ENCODE measurements at places on chromosomes 5 and 9. TPM values are rescaled to one million over a fixed set of nuclear protein-coding genes. Genes with fewer than 3 reads are reported as not detected.

DNA sequence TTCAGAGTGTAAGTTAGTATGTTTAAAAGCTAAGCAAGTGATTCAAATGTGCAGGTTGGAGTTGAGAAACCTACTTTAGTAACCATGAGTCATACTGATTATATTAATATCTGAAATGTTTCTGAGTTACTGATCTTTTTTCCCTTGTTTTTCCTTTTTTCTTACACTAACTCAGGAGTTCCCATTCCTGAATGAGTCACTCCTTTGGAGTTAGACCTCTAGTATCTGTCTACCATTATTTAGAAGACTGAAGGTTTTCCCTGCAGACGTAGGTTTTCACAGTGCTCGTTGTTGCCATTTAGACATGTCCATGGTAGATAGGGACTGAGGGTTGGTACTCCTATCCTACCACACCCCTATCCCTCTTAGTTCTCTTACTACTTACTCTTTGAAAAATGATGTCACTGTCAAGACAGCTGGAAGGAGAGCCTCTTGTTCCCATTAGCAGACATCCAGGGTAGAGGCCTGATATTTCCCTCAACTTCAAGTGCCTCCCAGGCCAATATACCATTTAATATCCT lies 20.2 kb downstream of the OCLN start:
- no peaks in the 10 kb centered on the region for H3K4me1 ChIP-seq
- H3K27ac ChIP-seq = no peak overlapping the region
- no peaks in the 10 kb centered on the region for H3K27me3 ChIP-seq

Gene OXCT1
- 20.9 TPM for total RNA-seq

- no peak overlapping the region for H3K27ac ChIP-seq
- H3K27me3 ChIP-seq = no peaks in the 10 kb centered on the region
- DNase-seq = no peak
- H3K4me3 ChIP-seq = no peak overlapping the region
- H3K4me1 ChIP-seq = peaks cover 10% of the 10 kb centered on the region
- H3K36me3 ChIP-seq = no peaks in the 10 kb centered on the region
Measured at GRCh38 chr5:135916638-135917263, 21.1 kb upstream of the IL9 start.

DNA sequence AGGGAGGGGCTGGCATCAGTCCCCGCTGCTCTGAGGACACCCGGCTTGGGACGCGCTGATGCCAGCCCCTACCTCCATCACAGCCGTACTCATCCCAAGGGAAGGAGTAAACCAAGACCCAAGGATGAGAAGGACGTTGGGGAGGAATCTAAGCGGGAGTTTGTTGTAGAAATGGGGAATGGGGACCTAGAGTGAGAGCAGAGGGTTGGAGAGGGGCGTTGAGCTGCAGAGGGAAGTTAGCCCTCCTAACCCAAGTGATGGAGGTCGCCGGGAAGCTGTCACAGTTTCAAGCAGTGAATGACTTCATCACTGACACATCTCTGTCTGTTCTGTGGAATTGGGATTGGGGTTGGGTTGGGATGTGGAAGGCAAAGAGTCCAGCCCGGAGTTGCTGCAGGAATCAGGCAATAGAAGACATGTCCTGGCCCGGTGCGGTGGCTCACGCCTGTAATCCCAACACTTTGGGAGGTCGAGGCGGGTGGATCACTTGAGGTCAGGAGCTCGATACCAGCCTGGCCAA lies 759 bp upstream of the SUSD1 start:
- DNase-seq = no peak
- H3K36me3 ChIP-seq = no peaks in the 10 kb centered on the region
- no peak overlapping the region for H3K27ac ChIP-seq
- H3K4me3 ChIP-seq = no peak overlapping the region

DNA sequence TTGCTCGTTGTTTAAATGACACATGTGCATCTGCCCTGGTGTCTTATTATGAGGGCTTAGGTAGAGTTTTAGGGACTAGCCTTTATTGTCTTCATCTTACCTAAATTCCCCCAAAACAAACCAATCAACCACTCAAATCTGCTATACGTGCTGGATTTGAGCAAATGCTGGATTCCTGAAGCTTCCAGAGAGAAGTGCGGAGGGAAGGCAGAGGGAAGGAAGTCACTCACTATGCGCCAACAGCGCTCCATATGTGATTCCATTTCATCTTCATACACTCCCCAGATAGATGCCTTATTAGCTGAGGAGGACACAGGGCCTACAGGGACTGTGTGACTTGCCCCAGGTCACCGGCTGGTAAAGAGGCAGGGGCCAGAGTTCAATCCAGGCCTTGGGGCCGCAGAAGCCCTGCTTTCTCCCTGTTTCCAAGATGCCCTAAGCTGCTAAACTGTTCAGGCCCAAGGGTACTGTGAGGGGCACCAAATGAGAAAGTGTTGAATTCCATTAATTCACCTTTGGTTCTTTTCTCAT lies 63.5 kb downstream of the OTULIN start:
- no peak for DNase-seq
- no peaks in the 10 kb centered on the region for H3K36me3 ChIP-seq
- no peak overlapping the region for H3K27ac ChIP-seq
- no peak overlapping the region for H3K4me3 ChIP-seq

Gene LIFR
- 0.16 TPM for total RNA-seq

DNA sequence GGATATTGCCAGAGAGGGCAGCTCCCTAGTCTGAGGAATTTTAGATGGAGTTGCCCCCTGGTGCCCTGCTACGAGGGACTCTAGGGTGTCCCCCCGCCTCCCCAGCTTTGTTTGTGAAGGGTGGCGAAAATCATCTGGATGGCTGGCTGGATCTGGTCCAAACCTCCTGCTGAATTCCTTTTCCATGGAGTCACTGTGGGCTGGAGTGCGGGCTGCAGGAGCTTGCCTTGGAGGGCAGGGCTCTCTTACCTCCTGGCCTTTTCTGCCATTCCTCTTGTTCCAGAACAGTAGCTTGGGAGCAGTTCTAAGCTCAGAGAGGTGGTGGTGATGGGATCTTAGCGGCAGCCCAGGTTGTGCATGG lies 2.1 kb downstream of the SYNPO start:
- H3K27me3 ChIP-seq = no peaks in the 10 kb centered on the region
- no peak for DNase-seq
- no peak overlapping the region for H3K4me3 ChIP-seq
- H3K27ac ChIP-seq = no peak overlapping the region
- H3K36me3 ChIP-seq = no peaks in the 10 kb centered on the region
- H3K4me1 ChIP-seq = no peaks in the 10 kb centered on the region

Gene PDGFRB
- not detected for total RNA-seq

Gene GABRB2
- total RNA-seq = not detected

Gene SLC34A1
- 0.20 TPM for total RNA-seq

- H3K36me3 ChIP-seq = no peaks in the 10 kb centered on the region
- peak overlapping the region; percentile 67 for H3K27ac ChIP-seq
- H3K4me1 ChIP-seq = peaks cover 34% of the 10 kb centered on the region
- DNase-seq = peak; percentile 78
- peak overlapping the region; percentile 15 for H3K4me3 ChIP-seq
Measured at GRCh38 chr9:70563431-70564204, 149.2 kb upstream of the KLF9 start.

Gene GM2A
- 29.3 TPM for total RNA-seq

DNA sequence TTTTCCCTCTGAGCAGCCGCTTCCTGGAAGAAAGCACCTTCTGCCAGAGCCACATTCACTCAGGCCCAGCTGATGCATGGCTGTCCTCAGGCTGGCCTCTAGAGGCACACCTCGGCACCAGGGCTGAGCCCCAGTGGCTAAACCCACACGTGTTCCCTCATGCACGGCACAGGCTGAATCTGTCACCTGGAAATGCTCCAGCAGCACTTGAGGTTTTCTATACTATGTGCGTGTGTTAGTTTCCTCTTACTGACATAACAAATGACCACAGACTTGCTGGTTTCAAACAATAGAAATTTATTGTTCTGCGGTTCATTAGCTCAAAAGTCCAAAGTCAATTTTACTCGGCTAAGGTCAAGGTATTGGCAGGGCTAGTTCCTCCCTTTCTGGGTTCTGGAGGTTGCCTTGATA lies 141.4 kb downstream of the LRRC70 start:
- DNase-seq = no peak
- H3K4me3 ChIP-seq = no peak overlapping the region
- no peaks in the 10 kb centered on the region for H3K4me1 ChIP-seq
- no peak overlapping the region for H3K27ac ChIP-seq

Gene PKN3
- total RNA-seq = 2.0 TPM

- peaks cover 87% of the 10 kb centered on the region for H3K4me1 ChIP-seq
- DNase-seq = no peak
- H3K36me3 ChIP-seq = peaks cover 3% of the 10 kb centered on the region
- H3K27me3 ChIP-seq = no peaks in the 10 kb centered on the region
- H3K4me3 ChIP-seq = peak overlapping the region; percentile 20
Measured at GRCh38 chr5:134097211-134097749, 17.2 kb upstream of the TCF7 start.

Gene CTXN3
- not detected for total RNA-seq

- H3K36me3 ChIP-seq = no peaks in the 10 kb centered on the region
- no peaks in the 10 kb centered on the region for H3K27me3 ChIP-seq
- H3K4me1 ChIP-seq = no peaks in the 10 kb centered on the region
- H3K27ac ChIP-seq = no peak overlapping the region
- H3K4me3 ChIP-seq = no peak overlapping the region
Measured at GRCh38 chr5:174287761-174288160, 242.3 kb downstream of the NSG2 start.

GRCh38 chr9:76298521-76299144 lies 95.6 kb downstream of the RFK start:
- H3K36me3 ChIP-seq = no peaks in the 10 kb centered on the region
- H3K4me3 ChIP-seq = no peak overlapping the region
- DNase-seq = no peak
- H3K27ac ChIP-seq = no peak overlapping the region
- H3K27me3 ChIP-seq = no peaks in the 10 kb centered on the region

Gene CCL28
- 23.2 TPM for total RNA-seq

Gene CDH18
- total RNA-seq = not detected

Gene NADK2
- total RNA-seq = 17.1 TPM

GRCh38 chr5:57753446-57753845 lies 270.8 kb upstream of the ACTBL2 start:
- no peaks in the 10 kb centered on the region for H3K27me3 ChIP-seq
- no peak overlapping the region for H3K4me3 ChIP-seq
- no peaks in the 10 kb centered on the region for H3K4me1 ChIP-seq
- no peaks in the 10 kb centered on the region for H3K36me3 ChIP-seq
- DNase-seq = no peak

- no peak overlapping the region for H3K27ac ChIP-seq
- H3K4me3 ChIP-seq = no peak overlapping the region
- H3K36me3 ChIP-seq = no peaks in the 10 kb centered on the region
- DNase-seq = no peak
Measured at GRCh38 chr5:31157720-31158119, 35.8 kb upstream of the CDH6 start.

DNA sequence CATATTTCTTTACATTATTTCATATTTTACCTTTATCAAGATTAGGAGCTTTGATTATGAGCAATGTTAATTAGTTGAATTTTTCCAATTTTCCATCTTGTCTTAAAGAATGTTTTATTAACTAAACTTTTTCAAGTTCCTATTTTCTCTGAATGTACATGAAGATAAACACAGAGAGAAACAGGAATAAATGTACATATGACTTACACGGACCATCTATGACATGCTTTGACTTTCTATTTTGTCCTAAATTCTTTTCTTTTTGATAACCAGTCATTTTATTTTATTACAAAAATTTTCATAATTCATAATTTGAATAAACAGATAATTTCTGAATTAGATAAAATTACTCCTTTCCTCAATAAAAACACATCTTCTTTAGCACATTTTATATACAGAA lies 1038.8 kb upstream of the ARRDC3 start:
- no peak overlapping the region for H3K4me3 ChIP-seq
- no peaks in the 10 kb centered on the region for H3K27me3 ChIP-seq
- no peaks in the 10 kb centered on the region for H3K36me3 ChIP-seq
- no peaks in the 10 kb centered on the region for H3K4me1 ChIP-seq

- H3K27ac ChIP-seq = no peak overlapping the region
- no peaks in the 10 kb centered on the region for H3K36me3 ChIP-seq
- no peak overlapping the region for H3K4me3 ChIP-seq
Measured at GRCh38 chr5:36599986-36600779, 6.2 kb upstream of the SLC1A3 start.

- no peak for DNase-seq
- H3K4me1 ChIP-seq = no peaks in the 10 kb centered on the region
- no peak overlapping the region for H3K4me3 ChIP-seq
- H3K27ac ChIP-seq = no peak overlapping the region
- H3K36me3 ChIP-seq = no peaks in the 10 kb centered on the region
- no peaks in the 10 kb centered on the region for H3K27me3 ChIP-seq
Measured at GRCh38 chr9:117415358-117415914, 579 bp upstream of the ASTN2 start.

DNA sequence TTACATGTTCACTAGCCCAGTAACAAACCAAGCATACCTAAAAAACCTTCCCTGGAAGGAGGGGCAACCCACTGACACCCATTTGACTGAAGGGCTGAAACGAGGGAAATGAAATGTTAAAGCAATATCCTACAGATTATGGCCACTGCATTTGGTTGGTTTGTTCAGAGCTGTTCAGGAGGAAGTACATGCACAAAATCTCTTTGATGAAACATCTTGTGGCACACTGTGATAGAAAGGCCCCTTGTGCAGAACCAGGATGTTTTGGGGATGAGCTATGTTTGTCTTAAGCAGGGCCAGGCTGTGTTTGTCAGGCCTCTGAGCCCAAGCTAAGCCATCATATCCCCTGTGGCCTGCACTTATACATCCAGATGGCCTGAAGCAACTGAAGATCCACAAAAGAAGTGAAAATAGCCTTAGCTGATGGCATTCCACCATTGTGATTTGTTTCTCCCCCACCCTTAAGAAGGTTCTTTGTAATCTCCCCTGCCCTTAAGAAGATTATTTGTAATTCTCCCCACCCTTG lies 467.3 kb upstream of the PIK3R1 start:
- H3K36me3 ChIP-seq = no peaks in the 10 kb centered on the region
- H3K27ac ChIP-seq = no peak overlapping the region
- DNase-seq = no peak
- H3K27me3 ChIP-seq = peaks cover 2% of the 10 kb centered on the region

DNA sequence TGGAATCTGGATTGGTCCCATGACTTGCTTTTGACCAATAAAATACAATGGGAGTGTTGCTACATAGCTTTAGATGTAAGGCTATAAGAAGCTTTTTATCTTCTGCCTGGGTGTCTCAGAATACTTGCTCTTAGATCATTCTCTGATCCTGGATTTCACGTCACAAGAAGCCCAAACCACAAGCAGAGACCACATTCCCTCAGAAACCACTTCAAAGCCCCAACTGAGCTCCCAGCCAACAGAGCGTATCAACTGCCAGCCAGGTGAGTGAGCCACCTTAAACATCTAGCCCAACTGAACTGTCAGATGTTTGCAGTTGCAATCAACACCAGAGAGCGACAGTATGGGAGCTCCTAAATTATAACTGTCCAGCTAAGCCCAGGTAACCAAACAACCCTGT lies 687.1 kb downstream of the TLE1 start:
- H3K27me3 ChIP-seq = no peaks in the 10 kb centered on the region
- no peak overlapping the region for H3K27ac ChIP-seq
- peak; percentile 22 for DNase-seq
- H3K4me3 ChIP-seq = no peak overlapping the region
- no peaks in the 10 kb centered on the region for H3K36me3 ChIP-seq

GRCh38 chr9:36718612-36719011 lies 145.9 kb downstream of the MELK start:
- no peaks in the 10 kb centered on the region for H3K36me3 ChIP-seq
- no peaks in the 10 kb centered on the region for H3K4me1 ChIP-seq
- H3K27me3 ChIP-seq = no peaks in the 10 kb centered on the region
- H3K4me3 ChIP-seq = no peak overlapping the region
- H3K27ac ChIP-seq = no peak overlapping the region

Gene NAIF1
- total RNA-seq = 13.3 TPM

Measured in naive thymus-derived CD4-positive, alpha-beta T cell (primary cell).